ENCODE measurements at places on chromosomes 1 and 21.

DNA sequence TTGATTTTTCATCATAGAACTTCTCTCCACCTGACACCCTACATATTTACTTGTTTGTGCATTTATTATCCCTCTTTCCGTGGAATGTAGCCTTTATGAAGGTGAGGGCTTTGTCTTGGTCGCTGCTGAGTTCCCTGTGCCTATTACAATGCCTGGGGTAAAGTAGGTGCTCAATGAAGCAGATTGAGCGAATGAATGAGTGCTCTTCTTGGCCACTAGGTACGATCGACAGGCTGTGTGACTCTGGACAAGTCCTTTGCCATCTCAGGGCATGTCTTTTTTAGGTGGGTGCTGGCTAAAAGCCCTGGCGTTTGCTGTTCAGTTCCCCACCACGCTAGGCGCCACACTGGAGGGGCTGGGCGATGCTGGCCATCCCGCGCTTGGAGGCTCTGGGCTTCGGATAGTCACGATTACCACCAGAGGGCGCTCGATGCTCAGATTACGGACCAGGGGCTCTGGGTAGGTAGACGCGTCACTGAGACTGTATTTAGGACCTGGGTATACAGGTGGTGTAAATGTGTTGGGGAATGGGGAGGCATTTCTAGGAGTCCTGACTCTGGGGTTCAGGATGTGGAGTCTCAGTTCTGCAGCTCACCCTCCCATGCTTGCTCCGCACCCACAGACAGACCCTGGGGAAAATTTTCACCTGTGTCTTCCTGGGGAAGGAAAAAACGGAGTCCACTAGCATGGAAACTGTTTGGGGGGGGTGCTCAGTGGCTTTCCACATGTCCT is 71.0 kb upstream of the CSF3R start:
- H3K27ac ChIP-seq: no peak overlapping the region
- no peak overlapping the region for H3K4me3 ChIP-seq
- no peaks in the 10 kb centered on the region for H3K36me3 ChIP-seq

DNA sequence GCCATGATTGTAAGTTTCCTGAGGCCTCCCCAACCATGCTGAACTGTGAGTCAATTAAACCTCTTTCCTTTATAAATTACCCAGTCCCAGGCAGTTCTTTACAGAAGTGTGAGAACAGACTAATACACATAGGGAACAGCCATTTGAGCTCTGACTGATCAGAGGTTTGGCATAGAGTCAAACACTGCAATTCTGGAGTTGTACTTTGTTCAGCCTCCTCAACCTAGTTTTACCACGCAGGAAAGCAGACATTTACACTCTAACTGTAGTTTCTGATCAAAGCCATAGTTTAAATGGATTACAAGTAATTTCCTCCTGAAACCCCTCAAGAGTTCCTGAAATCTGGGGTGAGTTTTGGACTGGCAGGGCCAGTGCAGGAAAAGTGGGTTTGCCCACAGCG is 218.2 kb downstream of the TNR start:
- no peak for DNase-seq
- H3K27me3 ChIP-seq: no peaks in the 10 kb centered on the region
- no peaks in the 10 kb centered on the region for H3K36me3 ChIP-seq
- H3K4me1 ChIP-seq: no peaks in the 10 kb centered on the region

- H3K36me3 ChIP-seq: no peaks in the 10 kb centered on the region
- H3K4me3 ChIP-seq: no peak overlapping the region
- H3K27me3 ChIP-seq: no peaks in the 10 kb centered on the region
- no peaks in the 10 kb centered on the region for H3K4me1 ChIP-seq
- no peak overlapping the region for H3K27ac ChIP-seq
- no peak for DNase-seq
Measured at GRCh38 chr1:25524568-25525360, 18.6 kb upstream of the LDLRAP1 start.

DNA sequence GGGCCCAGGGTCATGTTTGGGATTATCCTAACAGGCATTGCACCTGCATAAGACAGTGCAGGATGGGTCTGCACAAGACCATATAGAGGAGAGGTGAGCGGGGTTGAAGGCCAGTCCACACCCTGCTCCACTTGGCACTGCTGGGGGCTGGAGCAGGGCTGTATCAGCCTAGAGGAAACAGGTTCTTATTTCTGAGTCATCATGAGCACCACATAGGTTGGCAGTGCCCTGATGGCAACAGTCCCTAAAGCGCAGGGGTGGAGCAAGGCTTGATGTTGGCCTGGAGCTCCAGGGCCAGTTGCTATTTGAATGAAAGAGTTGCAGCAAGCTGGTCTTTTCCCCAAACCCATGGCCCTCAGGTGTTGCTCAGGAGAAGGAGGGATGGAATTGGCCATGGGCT is 29.8 kb upstream of the BMP8B start:
- H3K27me3 ChIP-seq: peaks cover 59% of the 10 kb centered on the region
- no peak overlapping the region for H3K4me3 ChIP-seq
- H3K4me1 ChIP-seq: no peaks in the 10 kb centered on the region
- DNase-seq: no peak
- H3K27ac ChIP-seq: no peak overlapping the region

- DNase-seq: no peak
- H3K27me3 ChIP-seq: no peaks in the 10 kb centered on the region
- H3K36me3 ChIP-seq: no peaks in the 10 kb centered on the region
- no peak overlapping the region for H3K27ac ChIP-seq
- no peak overlapping the region for H3K4me3 ChIP-seq
- H3K4me1 ChIP-seq: peaks cover 20% of the 10 kb centered on the region
Measured at GRCh38 chr21:25186273-25186672, 421.0 kb downstream of the MRPL39 start.

GRCh38 chr1:75087278-75087677 is 46.9 kb upstream of the LHX8 start:
- H3K4me1 ChIP-seq: no peaks in the 10 kb centered on the region
- H3K36me3 ChIP-seq: no peaks in the 10 kb centered on the region
- no peak for DNase-seq
- H3K27me3 ChIP-seq: no peaks in the 10 kb centered on the region
- no peak overlapping the region for H3K27ac ChIP-seq

DNA sequence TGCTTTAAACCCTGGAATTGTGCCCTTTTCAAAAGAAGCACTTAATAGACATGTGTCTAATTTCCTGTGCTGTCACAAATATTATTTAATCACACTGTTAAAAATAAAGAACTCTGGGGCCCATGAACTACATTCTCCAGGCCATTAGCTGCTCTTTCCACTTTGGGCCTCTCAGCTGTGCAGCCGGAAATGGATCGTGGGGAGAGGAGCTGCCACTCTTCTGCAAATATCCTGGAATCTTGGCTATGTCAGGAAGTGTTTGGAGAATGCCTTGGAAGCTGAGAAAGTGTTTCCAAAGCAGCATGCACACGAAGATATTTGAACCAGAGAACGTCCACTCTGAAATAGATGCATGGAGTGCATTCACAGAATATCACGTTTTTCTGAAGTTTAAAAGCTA is 27.5 kb upstream of the VPS26C start:
- H3K36me3 ChIP-seq: no peaks in the 10 kb centered on the region
- DNase-seq: peak; percentile 29
- H3K27me3 ChIP-seq: no peaks in the 10 kb centered on the region
- peaks cover 8% of the 10 kb centered on the region for H3K4me1 ChIP-seq
- no peak overlapping the region for H3K4me3 ChIP-seq

DNA sequence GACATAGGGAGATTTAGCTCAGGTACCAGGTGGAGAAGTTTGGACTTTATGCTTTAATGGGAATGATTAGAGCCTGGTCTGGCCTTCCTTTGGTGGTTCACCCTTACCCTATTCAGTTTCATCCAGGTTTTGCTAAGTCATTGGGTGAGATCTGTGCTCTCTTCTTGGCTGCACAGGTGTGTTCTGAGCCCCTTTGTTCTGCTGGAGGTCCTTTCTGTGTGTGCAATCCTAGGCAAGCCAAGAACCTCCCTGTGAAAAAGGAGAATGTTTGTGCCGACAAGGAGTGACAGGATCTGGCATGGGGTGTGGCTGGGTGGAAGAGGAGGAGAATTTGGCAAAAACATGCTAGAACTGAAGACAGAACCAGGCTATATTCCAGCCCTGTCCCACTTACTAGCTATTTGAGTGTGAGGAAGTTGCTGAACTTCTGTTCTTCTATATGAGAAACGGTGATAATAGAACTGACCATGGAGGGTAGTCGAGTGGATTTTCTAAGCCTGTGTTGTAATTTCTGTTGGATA is 4.6 kb downstream of the GSTM5 start:
- no peaks in the 10 kb centered on the region for H3K27me3 ChIP-seq
- H3K4me1 ChIP-seq: no peaks in the 10 kb centered on the region
- H3K4me3 ChIP-seq: no peak overlapping the region
- no peak for DNase-seq
- H3K36me3 ChIP-seq: no peaks in the 10 kb centered on the region

DNA sequence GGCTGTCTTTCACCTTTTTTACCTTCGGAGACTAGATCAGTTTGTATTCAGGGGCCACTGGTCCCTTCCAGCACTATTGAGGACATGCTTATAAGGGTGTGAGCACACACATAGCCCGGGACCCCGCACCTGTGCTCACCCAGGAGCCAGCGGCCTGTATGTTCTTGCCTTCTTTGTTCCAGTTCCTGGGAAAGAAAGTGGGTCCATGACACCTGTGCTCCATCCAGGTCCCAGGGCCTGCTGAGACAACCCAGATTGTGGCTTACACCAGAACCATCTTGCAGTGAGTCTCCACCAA is 207.8 kb downstream of the TOMM20 start:
- H3K4me1 ChIP-seq: peaks cover 19% of the 10 kb centered on the region
- DNase-seq: no peak
- no peaks in the 10 kb centered on the region for H3K36me3 ChIP-seq
- H3K27me3 ChIP-seq: no peaks in the 10 kb centered on the region
- no peak overlapping the region for H3K4me3 ChIP-seq

- H3K27ac ChIP-seq: no peak overlapping the region
- no peaks in the 10 kb centered on the region for H3K36me3 ChIP-seq
- DNase-seq: peak; percentile 35
- H3K27me3 ChIP-seq: no peaks in the 10 kb centered on the region
- H3K4me3 ChIP-seq: no peak overlapping the region
Measured at GRCh38 chr1:193368302-193368701, 181.9 kb upstream of the B3GALT2 start.

- no peak for DNase-seq
- no peak overlapping the region for H3K27ac ChIP-seq
- H3K4me3 ChIP-seq: no peak overlapping the region
- H3K36me3 ChIP-seq: no peaks in the 10 kb centered on the region
- H3K27me3 ChIP-seq: no peaks in the 10 kb centered on the region
Measured at GRCh38 chr1:76027341-76027740, 47.2 kb upstream of the ST6GALNAC3 start.

GRCh38 chr1:116167625-116168276 is 56.6 kb downstream of the MAB21L3 start:
- H3K4me1 ChIP-seq: peaks cover 25% of the 10 kb centered on the region
- no peaks in the 10 kb centered on the region for H3K27me3 ChIP-seq
- H3K4me3 ChIP-seq: peak overlapping the region; percentile 13
- no peaks in the 10 kb centered on the region for H3K36me3 ChIP-seq

DNA sequence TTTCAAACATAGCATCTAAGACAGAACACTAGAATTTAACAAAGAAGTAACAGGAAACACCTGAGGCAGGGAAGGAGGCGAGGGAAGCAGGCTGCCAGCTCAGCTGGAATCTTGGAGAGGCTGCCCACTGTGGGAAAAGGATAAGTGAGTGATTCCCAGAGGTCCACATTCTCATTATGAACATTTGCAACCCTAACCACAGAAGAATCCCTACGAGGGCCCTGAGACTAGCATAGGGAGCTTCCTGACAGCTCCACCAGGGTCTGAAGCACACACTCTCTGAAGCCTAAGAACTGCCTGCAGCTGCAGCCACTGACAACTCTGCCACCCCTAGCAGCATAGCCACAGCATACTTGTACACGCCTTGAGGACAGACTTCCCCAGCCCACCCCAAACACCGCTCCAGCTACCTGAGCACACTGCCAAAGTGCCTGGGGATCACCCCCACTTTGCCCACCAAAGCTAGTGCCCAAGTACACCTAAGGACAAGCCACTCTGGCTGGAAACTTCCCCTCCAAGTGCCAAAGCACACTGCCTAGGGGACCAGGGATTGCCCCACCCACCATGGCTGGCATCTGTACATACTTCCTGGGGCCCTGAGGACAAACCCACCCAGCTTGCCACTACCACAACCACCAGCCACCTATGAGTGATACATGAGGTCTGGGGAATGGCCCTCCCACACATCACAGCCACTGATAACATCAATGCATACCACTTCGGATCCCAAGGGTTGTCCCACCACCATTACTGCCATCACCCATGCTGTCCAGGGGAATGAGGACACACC is 76.6 kb upstream of the GUCA2A start:
- no peaks in the 10 kb centered on the region for H3K36me3 ChIP-seq
- H3K4me1 ChIP-seq: no peaks in the 10 kb centered on the region
- no peaks in the 10 kb centered on the region for H3K27me3 ChIP-seq
- H3K4me3 ChIP-seq: no peak overlapping the region
- no peak for DNase-seq

DNA sequence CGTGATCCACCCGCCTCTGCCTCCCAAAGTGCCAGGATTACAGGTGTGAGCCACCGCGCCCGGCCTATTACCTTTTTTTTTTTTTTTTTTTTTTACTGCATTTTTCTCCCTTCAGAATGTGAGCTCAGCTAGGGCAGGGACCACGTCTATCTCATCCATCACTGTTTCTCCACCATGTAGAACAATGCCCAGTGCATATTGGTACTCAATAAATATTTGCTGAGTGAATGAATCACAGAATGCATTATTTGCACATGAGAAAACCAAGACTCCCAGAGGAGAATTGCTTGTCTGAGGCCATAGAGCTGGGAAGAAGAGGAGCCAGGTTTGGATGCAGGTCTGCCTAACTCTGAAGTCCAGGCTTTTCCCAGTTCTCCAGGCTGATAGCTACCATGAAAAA is 8.2 kb upstream of the SLC9A1 start:
- no peak overlapping the region for H3K4me3 ChIP-seq
- no peak for DNase-seq
- no peaks in the 10 kb centered on the region for H3K27me3 ChIP-seq
- no peaks in the 10 kb centered on the region for H3K4me1 ChIP-seq

DNA sequence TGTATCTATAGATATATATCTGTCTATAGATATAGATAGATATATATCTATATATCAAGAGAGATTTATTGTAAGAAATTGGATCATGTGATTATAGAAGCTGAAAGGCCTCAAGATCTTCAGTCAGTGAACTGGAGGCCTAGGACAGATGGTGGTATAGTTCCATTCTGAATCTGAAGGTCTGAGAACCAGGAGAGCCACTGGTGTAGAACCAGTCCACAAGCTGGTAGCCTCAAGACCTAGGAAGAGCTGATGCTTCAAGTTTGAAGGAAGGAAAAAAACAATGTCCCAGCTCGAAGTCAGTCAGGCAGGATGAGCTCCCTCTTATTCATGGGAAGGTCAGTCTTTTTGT is 213.2 kb upstream of the JUN start:
- no peaks in the 10 kb centered on the region for H3K36me3 ChIP-seq
- no peak for DNase-seq
- no peak overlapping the region for H3K27ac ChIP-seq
- H3K4me3 ChIP-seq: no peak overlapping the region

DNA sequence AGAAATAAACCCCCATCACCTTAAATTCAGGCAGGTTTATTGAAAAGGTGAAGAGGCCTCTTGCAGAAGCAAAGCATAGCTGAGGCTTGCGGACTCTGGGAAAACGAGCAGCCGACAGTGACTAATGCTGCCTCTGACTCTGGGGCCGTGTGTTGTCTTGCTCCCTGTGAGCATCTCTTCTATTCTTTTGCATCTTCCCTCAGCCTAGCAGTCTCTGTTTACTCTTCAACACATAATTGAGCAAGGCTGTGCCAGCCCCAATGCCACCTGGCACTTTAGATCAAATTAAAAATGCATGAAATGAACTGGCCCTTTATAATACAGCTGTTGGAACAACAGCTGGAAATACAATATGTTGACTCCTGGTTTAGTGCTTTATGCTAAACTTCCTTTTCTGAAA is 18.4 kb upstream of the REG4 start:
- H3K36me3 ChIP-seq: no peaks in the 10 kb centered on the region
- no peak overlapping the region for H3K4me3 ChIP-seq
- H3K4me1 ChIP-seq: no peaks in the 10 kb centered on the region
- no peak for DNase-seq
- H3K27ac ChIP-seq: no peak overlapping the region
- H3K27me3 ChIP-seq: no peaks in the 10 kb centered on the region
